IPS DF 19.7 (cell line): ENCODE measurements at places on chromosomes 6 and 20.

GRCh38 chr6:73704260-73704659 is 8.3 kb downstream of the CD109 start:
- no peak for DNase-seq

DNA sequence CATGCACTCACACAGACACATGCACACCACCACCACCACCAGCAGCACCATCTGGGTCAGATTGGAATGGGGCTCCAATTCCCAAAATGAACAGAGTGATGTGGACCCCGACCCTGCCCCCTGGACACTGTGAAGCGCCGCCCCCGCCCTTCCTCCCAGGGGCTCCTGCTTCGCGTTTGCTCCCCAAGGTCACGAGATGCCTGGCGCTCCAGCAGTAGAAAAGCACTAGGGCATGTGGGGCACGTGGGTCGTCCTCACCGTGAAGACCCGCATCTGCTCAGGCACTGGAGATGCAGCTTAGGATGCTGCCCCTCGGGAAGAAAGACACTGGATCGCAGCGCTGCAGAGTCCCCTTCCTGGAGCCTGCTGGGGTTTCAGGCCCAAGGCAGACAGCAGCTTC is 184.0 kb downstream of the SMOC2 start:
- DNase-seq, result no peak

GRCh38 chr6:11659757-11660156 is 118.8 kb downstream of the ADTRP start:
- DNase-seq, result no peak

DNA sequence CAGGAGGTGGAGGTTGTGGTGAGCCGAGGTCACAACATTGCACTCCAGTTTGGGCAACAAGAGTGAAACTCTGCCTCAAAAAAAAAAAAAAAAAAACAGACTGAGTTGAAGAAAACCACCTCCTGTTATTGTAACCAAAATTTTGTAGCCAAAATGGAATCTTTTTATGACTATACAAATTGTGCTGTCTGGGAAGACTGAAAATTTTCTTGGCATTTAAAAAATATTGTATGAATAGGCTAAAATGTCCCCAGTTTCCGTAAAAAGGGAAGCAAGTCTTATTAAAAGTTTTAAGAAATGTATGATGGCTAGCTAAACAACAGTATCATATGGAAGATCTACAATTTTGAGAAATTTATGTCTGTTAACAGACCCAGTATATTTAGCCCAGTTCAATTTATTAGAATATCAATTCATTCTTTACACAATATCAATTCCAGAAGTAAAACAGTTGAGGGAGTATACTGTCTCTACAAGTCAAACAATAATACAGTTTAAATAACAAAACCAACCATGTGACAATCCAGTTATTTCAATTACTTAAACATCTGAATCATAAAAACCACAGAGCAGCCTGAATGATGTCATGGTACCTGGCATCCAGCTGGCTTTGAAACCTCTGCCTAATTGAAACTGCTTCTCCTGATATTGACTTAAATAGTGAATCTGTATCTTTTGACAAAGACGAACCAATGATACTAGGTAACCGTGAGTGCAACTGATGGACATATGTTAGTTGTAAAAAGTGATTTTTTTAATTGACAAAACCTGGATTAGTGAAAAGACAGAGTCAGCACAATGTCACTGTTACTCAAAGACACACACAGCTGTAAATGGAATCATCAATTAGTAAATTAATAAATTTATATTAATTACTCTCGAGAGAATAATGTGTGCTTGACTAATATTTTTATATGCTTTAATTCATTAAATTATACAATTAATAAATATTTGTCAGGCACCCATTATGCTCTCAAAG is 166.6 kb upstream of the MARCKS start:
- DNase-seq, result no peak

DNA sequence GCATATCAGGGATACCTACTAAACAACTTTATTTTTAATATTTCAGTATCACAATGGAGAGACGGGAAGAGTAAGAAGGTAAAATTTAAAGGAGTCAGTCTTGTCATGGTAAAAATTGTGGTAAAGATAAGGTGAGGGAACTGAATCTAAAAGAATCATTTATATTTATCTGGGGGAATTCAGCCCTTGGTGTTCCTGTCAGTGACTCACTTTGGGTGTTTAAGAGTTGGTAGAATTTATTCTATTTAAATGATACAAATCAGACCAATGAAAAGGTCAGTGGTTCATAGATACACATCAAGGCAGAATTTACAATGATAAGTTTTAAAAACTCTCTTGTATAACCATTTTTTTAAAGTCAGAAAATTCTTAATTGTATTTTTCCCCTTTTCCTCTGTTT is 164.4 kb downstream of the CDKAL1 start:
- DNase-seq, result no peak

- no peak for DNase-seq
Observed at GRCh38 chr20:63846128-63846771, 15.0 kb upstream of the ABHD16B start.

DNA sequence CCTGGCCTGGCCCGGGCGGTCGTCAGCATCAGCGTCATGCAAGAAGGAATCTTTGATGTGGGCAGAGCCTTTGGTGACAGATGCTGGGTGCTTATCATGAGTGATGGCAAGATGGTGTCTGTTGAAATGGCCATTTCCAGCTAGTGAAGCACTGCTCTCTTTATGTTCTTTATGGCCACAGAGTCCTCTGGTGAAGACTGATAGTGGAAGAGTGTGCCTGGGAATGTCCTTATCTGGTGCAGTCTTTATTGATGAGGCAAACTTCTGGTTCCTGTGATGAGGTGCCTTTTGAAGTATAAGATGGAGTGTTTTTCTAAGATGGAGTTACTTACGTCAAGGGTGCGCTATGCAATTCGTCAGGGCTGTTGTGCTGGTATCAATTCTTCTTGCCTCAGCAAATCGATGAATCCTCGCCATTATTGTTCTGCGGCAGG is 22.6 kb upstream of the CCR6 start:
- no peak for DNase-seq

DNA sequence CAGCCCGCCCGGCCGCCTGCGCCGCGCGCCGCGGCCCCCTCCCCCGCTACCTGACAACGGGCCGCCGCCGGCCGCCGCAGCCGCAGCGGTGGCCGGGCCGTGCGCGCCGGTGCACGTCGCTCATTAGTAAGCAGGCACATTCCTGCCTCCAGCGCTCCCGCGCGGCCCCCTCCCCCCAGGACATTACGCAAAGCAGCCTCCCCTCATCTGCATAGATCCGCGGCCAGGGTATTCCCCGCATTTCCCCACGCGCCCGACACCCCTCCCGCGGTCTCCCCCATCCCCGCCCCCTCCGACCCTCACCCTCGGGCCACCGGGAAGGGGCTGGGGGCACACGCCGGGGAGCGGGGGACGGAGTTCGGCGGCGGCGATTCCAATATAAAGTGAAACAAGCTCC is at the start of gene HIVEP2:
TSS of gene HIVEP2 (minus strand) at position 128 of the 397 bp plus-strand sequence. CDS start 170,438 bp downstream, outside the sequence.
- DNase-seq, result no peak

DNA sequence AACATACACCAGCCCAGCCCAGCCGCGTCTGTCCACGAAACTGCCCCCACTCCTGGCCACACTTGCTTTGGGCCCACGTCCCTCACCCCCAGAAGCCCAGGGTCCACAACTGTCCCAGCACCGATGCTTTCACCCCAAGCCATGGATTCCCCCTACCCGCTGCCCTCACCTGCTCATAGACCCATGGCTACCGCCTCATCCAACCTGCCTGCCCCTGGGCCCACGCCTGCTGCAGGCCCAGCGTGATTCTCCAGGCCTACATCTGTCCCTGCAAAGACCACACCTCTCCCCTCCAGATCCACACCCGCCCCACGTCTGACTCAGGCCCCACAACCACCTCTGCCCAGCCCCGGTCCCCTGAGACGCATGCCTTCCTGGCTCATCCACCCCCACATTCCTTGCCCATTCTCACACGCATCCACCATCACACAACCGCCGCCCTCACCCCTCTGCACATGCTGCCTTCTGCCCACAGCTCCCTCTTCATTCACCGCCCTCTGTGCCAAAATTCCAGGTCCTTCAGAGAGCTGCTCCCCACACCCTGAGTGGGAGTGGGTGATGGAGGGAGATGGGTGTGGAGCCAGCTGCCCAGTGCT is 86.7 kb downstream of the GRM4 start:
- DNase-seq, result no peak

- no peak for DNase-seq
Observed at GRCh38 chr20:19813846-19814640, 56.0 kb downstream of the RIN2 start.

DNA sequence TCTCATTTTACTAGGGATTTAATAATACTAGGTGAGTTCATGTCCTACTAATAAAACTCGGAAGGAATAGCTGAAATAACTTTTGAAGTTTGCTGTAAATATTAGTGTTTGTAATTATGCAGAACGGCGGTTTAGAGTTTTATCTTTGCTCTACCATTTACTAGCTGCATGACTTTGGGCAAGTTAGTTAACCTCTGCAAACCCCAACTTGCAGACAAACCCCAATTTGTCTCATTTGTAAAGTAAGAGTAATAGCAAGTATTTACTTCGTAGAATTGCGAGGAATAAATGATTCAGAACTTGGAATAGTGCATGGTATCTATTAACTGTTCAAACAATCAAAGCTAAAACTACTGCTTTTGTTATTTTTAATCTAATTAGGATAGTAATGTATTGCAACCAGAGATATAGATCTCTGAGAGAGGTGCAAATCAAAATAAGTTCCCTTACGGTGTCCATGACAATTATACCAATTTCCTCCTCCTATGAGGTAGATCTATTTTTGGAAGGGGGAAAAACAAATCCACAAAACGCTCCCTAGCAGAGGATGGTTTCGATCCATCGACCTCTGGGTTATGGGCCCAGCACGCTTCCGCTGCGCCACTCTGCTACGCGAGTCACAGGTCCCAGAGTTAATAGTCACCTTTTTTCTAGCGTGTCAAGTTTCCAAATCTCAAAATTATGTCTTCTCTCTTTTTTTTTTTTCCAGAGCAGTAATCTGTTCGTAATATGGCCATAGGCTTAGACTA is 35.1 kb upstream of the BTN3A2 start:
- DNase-seq, result no peak

GRCh38 chr6:13668291-13668928 is 43.2 kb downstream of the RANBP9 start:
- no peak for DNase-seq

- DNase-seq, result no peak
Observed at GRCh38 chr6:105111105-105111504, 68.7 kb downstream of the POPDC3 start.

GRCh38 chr6:113184291-113184690 is 672.9 kb upstream of the MARCKS start:
- DNase-seq, result no peak

- no peak for DNase-seq
Observed at GRCh38 chr20:29873946-29874345, 1383.5 kb upstream of the DEFB115 start.

- DNase-seq, result peak; percentile 12
Observed at GRCh38 chr20:37627060-37627766, 66.6 kb upstream of the CTNNBL1 start.

DNA sequence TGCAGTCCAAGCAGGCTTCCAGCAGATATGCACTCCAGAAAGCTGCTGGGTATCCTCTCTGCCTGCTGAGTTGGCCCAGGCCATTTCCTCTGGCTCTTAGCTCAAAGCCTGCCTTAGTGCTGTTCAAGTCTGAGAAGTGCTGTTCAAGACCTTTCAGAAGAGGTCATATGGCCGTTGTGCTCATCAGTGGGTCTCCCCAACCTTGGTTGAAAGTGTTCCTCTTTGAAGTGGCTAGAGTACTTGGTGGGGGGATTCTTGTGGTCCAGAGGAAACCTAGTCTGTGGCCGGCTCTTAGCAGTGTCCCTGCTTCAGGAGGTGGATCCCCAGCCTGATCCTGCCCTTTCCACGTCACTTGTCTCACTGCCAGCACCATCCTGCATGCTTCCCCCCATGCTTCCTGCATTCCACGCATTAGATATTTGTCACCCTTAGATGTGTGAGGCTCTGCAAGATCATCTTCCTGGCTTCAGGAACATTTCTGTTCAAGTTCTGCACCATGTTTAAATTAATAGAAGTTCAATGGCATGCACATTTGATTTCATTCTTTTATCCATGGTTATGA is 105.0 kb downstream of the FIG4 start:
- no peak for DNase-seq

DNA sequence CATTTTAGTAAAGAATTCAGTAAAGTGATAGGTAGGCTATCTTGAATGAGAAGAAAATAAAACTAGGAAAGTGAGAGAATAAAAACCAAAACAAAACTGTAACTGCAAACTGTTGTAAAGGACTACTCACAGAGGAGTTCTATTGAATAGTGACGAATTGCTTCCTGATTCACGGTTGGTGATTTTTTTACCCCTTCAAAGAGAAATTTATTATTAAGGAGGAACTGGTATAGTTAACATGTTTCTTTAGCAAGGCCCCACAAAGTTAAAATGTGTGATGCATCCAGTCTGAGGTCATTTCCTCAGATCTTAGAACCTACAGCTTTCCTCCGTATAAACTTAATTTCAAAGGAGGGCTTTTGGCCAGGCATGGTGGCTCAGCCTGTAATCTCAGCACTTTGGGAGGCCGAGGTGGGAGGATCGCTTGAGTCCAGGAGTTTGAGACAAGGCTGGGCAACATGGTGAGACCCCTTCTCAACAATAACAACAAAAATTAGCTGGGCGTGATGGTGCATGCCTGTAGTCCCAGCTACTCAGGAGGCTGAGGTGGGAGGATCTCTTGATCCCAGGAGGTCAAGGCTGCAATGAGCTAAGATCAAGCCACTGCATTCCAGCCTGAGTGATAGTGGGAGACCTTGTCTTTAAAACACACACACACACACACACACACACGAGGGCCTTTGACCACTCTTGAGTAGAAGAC is 8.3 kb downstream of the PRDM1 start:
- DNase-seq, result no peak

GRCh38 chr20:6814945-6815344 is 47.5 kb downstream of the BMP2 start:
- DNase-seq, result no peak

DNA sequence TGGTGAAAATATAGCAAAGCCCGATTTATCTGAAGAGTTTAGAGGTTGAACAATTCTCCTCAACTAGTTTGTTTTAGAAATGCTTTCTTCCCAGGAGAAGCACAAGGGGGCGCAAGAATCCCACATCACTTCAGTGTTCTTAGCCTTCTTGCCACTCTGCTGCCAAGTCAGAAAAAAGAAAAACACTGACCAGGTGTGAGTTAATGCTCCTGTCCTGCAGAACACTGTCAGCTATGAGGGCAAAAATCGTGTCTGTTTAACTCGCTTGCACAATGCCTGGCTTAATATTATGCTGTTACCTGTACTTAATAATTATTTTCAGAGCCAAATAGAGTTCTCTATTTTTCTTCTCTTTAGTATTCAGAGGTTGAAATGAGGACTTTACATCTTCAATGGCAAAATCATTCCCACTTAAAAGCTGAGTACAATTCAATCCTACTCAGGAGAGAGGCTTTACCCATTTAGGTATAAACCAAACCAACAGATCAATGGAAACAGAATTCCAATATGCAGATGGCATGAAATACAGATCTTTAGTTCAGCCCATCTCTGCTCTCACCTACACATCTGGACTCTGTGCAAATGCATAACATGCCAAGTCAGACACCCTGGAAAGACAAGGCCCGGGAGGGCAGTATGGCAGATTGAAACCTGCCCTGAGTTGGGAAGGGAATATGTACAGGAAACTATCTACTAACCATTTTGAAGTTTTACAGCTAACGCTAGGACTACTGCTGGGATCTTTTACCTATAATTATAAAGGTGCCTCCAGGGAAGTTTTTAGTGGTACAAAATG is 71.4 kb upstream of the TULP1 start:
- no peak for DNase-seq

GRCh38 chr20:49424536-49424935 is 57.9 kb downstream of the KCNB1 start:
- DNase-seq, result no peak

- DNase-seq, result no peak
Observed at GRCh38 chr6:137850816-137851602, 16.1 kb upstream of the TNFAIP3 start.
